ENCODE measurements at places on chromosomes 7 and 10. TPM values are rescaled to one million over a fixed set of nuclear protein-coding genes. Genes with fewer than 3 reads are reported as not detected.

JCAD gene
- total RNA-seq, result 0.05 TPM

GPER1 gene
- not detected for total RNA-seq

NKX2-3 gene
- not detected for total RNA-seq

SFTPD gene
- not detected for total RNA-seq

KCNMA1 gene
- total RNA-seq, result 0.16 TPM

PAX4 gene
- total RNA-seq, result not detected

MICALL2 gene
- 2.2 TPM for total RNA-seq

GRCh38 chr10:19922236-19922963 is 106.2 kb downstream of the PLXDC2 start:
- H3K36me3 ChIP-seq, result no peaks in the 10 kb centered on the region
- DNase-seq, result no peak
- no peak overlapping the region for H3K4me3 ChIP-seq
- H3K4me1 ChIP-seq, result no peaks in the 10 kb centered on the region
- H3K27me3 ChIP-seq, result no peaks in the 10 kb centered on the region
- no peak overlapping the region for H3K27ac ChIP-seq

GRCh38 chr10:44424957-44425356 is 40.1 kb upstream of the CXCL12 start:
- H3K4me3 ChIP-seq, result no peak overlapping the region
- no peak overlapping the region for H3K27ac ChIP-seq
- no peaks in the 10 kb centered on the region for H3K36me3 ChIP-seq
- DNase-seq, result no peak
- peaks cover 5% of the 10 kb centered on the region for H3K4me1 ChIP-seq

- no peak overlapping the region for H3K4me3 ChIP-seq
- H3K4me1 ChIP-seq, result peaks cover 9% of the 10 kb centered on the region
- no peaks in the 10 kb centered on the region for H3K27me3 ChIP-seq
- H3K36me3 ChIP-seq, result no peaks in the 10 kb centered on the region
- H3K27ac ChIP-seq, result no peak overlapping the region
These were observed 129.3 kb upstream of the PRR15 start for GRCh38 chr7:29434380-29434768.

- no peak overlapping the region for H3K4me3 ChIP-seq
- DNase-seq, result no peak
- no peaks in the 10 kb centered on the region for H3K27me3 ChIP-seq
- H3K27ac ChIP-seq, result no peak overlapping the region
These were observed 23.6 kb downstream of the CTAGE6 start for GRCh38 chr7:143733876-143734275.

DNA sequence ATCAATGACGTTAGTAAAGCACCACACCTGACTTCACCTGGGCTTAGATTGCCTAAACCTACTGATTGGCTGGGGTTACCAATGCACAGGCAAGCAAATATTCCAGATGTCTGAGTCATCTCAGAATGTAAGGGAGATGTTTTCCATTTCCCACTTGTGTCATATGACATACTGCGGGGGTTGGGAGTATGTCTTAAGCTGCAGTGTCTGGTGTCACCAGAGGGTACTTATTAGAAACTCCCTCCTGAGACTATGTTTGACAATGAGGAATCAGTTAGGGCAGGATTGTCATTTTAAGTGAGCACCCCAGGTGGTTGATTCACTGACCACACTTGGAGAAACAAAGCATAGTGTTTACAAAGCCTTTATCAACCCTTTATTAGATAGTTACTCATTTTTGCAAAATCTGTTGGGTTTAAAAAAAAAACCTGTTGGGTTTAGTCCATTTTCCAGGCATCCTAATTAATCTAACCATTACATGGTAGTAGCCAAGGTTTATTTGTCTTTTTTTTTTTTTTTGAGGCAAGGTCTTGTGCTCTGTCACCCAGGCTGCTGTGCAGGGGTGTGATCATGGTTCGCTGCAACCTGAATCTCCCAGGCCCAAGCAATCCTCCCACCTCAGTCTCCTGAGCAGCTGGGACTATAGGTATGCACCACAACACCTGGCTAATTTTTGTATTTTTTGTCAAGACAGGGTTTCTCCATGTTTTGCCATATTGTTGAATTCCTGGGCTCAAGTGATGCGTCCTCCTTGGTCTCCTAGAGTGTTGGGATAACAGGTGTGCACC is 72.5 kb downstream of the CDK6 start:
- no peak overlapping the region for H3K27ac ChIP-seq
- peaks cover 66% of the 10 kb centered on the region for H3K36me3 ChIP-seq
- H3K4me3 ChIP-seq, result no peak overlapping the region
- H3K27me3 ChIP-seq, result no peaks in the 10 kb centered on the region

- peak overlapping the region; percentile 95 for H3K27ac ChIP-seq
- peaks cover 29% of the 10 kb centered on the region for H3K4me1 ChIP-seq
- no peak for DNase-seq
- H3K4me3 ChIP-seq, result peak overlapping the region; percentile 91
These were observed 477 bp upstream of the ZC3HAV1 start for GRCh38 chr7:139109983-139110411.

- H3K27ac ChIP-seq, result no peak overlapping the region
- H3K36me3 ChIP-seq, result no peaks in the 10 kb centered on the region
- H3K4me1 ChIP-seq, result no peaks in the 10 kb centered on the region
- no peak overlapping the region for H3K4me3 ChIP-seq
These were observed 319.2 kb downstream of the CDC14C start for GRCh38 chr7:49243521-49243920.

DNA sequence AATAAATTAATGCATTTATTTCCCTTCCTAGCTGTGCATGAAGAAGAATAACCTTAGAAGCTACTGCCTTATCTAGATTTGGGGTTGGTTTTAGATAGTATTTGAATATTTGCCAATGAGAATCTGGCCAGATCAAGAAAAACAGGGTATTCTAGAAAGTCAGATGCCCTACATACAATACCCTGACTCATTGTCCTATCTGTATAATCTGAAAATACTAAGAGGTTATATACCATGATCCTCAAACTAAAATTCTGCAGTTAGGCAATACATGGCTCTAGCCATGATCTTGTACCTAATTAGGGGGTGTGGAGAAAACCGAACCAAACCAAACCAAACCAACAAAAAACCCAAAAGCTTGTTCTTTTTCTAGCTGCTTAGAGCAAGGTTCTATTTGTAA is 240.4 kb upstream of the LYZL1 start:
- no peak overlapping the region for H3K4me3 ChIP-seq
- DNase-seq, result no peak
- H3K4me1 ChIP-seq, result no peaks in the 10 kb centered on the region
- H3K36me3 ChIP-seq, result no peaks in the 10 kb centered on the region
- H3K27ac ChIP-seq, result no peak overlapping the region

- H3K27me3 ChIP-seq, result peaks cover 16% of the 10 kb centered on the region
- DNase-seq, result no peak
- H3K4me1 ChIP-seq, result no peaks in the 10 kb centered on the region
- H3K4me3 ChIP-seq, result no peak overlapping the region
- H3K36me3 ChIP-seq, result no peaks in the 10 kb centered on the region
- H3K27ac ChIP-seq, result no peak overlapping the region
These were observed 18.4 kb downstream of the VSTM4 start for GRCh38 chr10:49096890-49097445.

DNA sequence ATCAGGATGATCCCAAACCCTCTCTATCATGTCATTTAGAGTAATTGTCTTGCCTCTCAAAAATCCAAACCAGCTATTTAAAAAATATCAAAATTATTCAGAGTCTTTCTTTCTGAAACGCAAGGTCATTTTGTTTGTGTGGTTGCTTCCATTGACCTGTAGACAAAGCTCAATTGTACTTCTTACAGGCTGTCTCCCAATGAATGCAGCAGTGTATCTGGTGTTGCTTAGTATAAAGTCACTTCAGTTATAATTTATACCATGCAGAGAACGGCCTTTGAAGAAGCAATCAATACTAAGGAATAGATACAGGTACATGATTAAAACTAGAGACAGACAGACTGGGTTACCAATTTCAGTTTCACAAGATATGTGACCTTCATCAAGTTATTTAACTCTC is 80.9 kb downstream of the DOCK4 start:
- H3K27ac ChIP-seq, result no peak overlapping the region
- DNase-seq, result no peak
- no peaks in the 10 kb centered on the region for H3K36me3 ChIP-seq
- no peaks in the 10 kb centered on the region for H3K27me3 ChIP-seq
- H3K4me1 ChIP-seq, result no peaks in the 10 kb centered on the region

DNA sequence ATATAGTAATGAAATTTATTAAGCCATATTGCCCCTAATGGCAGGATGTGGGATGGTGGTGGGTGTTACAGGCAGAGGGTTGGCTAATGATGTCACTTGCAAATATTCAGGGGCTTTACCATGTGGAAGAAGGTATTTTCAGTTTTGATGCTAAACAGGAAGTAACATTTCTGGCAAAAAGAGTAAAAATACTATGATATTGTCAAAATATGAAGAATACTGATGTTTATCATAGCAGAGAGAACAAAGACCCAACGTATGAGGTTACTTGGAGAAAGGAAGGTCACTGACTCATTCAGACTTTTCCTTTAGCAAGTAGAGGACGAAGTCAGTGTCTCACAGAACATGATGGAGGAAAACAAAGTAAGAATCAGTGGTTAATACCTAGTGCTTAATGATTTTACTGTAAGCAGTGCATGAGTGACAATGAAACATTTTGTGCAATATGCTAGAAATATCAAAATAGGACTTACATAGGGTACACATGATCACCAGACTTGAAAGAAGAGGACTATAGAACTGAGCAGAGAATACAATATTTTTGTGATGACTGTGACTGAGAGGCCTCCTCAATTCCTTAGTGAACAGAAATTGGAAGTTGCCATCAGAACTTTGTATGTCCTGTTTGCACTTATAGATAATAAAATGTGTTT is 89.7 kb upstream of the STEAP4 start:
- peaks cover 9% of the 10 kb centered on the region for H3K4me1 ChIP-seq
- DNase-seq, result no peak
- H3K36me3 ChIP-seq, result no peaks in the 10 kb centered on the region
- H3K27me3 ChIP-seq, result peaks cover 15% of the 10 kb centered on the region
- no peak overlapping the region for H3K4me3 ChIP-seq

DNA sequence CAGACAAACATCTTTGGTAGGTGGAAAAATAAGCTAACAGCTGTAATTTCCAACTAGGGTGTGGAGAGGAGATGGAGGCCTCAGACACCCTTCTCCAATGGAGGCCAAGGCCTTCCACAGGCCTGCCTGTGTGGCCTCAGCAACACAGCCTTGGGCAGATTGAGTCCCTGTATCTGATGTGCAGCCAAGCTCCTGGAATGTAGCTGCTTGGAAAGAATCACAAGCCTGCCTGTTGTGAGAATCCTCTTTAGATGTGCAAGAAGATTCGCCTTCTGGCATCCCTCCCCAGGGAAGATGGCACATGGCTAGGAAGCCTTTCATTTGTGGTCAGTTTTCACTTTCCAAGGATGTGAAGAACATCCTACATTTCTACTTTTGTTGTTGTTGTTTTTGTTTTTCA is 684.0 kb downstream of the GRID1 start:
- peaks cover 7% of the 10 kb centered on the region for H3K27me3 ChIP-seq
- no peak overlapping the region for H3K27ac ChIP-seq
- H3K4me1 ChIP-seq, result no peaks in the 10 kb centered on the region
- DNase-seq, result no peak

DNA sequence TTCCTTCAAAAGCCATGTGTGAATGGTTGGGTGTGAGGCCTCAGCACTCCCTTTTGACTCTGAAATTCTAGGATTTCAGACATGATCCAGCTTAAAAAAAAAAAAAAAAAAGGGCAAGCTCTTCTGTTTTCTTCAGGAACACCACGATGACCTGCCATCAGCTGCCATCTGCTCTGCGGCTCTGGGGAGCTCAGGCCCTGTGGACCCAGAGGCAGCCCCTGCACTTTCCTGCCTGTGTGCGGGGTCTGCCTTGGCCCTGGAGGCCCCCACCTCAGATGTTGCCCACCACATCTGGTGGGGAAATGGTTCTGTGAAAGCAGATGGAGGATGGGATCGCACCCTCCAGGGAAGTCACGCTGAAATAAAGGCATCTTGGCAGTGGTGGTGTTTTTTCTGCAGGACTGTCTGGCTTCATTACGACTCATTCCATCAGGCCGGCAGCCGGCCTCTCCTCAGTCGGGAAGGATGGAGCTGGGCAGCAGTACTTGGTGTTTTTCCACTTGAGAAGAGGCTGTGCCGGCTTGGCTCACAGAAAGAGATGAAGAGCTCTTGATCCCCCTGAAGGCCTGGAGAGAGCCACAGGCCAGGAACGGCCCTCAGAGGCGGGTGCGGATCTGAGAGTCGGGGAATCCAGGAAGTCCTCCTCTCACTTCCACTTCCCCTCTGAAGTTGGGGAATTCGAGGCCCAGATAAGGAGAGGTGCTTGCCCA is 66.1 kb upstream of the AQP1 start:
- no peak overlapping the region for H3K4me3 ChIP-seq
- H3K27ac ChIP-seq, result no peak overlapping the region
- H3K36me3 ChIP-seq, result no peaks in the 10 kb centered on the region
- DNase-seq, result no peak
